ENCODE measurements at places on chromosomes 12 and 14.

DNA sequence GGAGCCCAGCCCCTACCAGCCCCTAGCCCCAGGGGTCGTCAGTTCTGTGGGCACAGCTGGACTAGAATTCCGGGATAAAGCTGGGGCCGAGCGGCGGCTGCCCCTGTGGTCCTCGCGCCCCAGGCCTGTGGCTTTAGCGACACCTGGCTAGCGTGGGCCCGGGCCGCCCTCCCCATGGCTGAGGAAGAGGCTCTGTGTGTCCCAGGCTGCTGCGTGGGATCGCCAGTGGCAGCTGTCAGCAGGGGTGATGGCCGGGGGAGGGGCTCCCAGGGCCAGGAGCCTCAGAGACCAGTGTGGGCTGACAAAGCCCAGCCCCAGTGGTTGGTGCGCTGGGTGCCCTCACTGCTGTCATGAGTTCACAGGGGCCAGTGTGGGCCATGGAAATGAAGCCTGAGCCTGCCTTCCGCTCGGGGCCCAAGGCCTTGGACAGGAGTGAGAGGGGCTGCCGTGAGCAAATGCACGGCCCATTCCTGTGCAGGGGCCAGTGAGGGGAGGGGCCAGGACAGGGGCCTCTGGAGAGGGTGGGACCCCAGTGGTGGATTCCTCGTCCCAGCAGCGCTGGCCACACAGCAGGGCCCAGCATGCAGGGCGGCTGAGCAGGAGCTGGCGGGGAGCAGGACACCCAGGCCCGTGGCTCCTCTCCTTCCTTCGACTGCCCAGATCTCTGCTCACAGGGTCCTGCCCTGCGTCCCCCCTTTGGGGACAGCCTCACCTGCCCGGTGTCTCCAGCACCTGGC is 11.4 kb downstream of the FBRSL1 start:
- no peak for DNase-seq

- DNase-seq = no peak
These were observed 29.9 kb upstream of the FUT8 start for GRCh38 chr14:65382586-65382985.

- no peak for DNase-seq
These were observed 115.0 kb downstream of the IGF1 start for GRCh38 chr12:102365365-102365764.

DNA sequence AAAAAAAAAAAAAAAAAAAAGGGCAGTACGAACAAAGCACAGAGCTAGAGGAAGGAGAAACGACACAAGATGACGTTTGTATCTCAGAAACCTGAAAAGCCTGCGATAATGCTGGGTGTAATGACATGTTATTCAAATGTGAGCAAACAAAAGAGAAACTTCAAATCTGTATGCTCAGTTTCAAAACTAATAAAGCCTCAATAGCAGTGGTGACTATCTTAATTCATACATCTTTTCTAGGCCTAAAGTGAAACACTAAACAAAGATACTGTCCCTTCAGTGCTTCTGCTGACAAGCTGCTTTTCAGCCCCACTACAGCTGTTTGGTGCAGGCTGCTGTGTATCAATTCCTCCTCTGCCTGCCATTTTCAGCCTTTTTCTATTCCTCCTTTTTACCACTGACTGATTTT is 15.8 kb downstream of the ITPR2 start:
- no peak for DNase-seq

- DNase-seq = peak; percentile 64
These were observed 612 bp downstream of the PHC1 start for GRCh38 chr12:8914716-8915526.

DNA sequence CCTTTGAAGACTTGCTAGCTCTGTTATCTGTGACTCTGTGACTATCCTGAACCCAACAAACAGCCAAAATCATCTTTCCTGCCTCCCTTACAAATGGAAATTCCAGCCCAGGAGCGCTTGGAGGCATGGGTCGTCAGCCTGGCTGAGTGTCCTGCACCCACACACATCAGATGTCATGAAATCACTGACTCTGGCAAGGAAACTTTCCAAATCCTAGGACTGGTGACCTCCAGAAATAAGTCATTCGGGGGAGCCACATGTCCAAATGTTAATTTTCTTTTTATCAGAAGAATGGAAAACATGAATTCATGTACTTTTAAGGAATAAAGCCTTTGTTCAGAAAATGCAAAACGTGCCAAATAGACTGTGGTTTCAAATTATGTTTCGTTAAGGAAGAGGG is 96.3 kb upstream of the EVL start:
- no peak for DNase-seq

DNA sequence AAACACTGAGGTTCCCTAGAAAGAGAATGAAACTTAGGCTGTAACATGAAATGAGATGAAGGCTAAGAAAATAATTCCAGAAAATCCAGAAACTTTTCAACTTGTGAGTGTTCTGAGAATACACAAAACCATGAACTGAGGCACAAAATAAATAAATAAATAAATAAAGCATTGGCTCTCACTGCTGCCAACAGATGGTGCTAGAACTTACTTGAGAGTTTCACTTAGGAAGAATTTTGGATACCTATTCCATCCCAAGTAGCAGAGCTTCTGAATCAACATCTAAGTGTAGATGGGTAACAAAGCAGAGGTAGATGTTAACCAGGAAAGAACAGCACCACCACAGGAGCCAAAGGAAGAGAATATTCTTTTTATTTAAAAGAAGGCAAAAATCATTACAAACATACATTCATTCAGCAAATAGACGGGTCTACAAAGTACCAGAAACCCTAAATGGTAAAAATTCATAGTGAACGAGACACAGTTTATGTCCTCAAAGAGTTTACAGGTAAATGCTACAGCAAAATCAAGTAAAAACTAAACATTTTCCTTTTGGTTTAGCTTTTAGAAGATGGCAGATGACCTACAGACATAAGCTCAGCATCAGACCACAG is 16.7 kb downstream of the EPS8 start:
- no peak for DNase-seq

DNA sequence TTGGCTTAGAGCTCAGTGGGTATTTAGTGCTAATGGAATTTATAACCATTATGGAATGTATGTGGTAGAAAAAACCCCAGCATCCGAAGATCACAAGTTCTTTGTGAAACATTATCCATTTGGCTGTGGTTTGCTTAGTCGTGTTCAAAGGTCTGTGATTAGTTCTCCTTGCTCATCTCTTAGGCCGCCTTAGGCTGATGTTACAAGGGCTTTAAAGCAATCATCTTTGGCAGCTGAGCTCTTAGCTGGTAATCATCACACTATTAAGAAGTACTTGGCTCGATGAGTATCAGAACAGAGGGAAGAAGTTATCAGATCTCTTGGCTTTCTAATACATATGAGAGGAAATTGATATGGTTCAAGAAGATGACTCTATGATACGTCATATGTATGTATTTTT is 124.1 kb upstream of the E2F7 start:
- DNase-seq = no peak

GRCh38 chr14:42884100-42884499 is 1277.4 kb downstream of the LRFN5 start:
- no peak for DNase-seq

DNA sequence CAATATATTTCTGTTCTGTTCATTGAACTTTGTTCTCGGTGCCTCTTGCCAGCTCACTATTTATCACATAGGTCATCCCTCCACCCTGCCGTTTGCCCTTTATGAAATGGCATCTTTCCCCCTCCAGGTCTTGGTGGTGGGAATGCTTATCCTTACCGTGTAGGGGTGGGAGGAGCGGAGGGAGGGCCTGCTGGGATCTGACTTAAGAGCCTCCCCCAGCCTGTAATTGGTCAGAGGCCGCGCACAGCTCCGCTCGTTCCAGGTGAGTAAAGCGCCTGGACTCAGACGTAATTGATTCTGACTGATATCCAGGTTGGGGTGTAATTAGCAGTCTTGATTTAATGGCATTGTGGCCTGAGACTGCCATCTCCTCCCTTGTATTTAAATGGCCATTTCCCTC is 185.3 kb downstream of the TSPAN9 start:
- no peak for DNase-seq

GRCh38 chr12:101783150-101783549 is 43.9 kb upstream of the SYCP3 start:
- DNase-seq = no peak

- DNase-seq = no peak
These were observed 34.8 kb downstream of the DIO3 start for GRCh38 chr14:101595887-101596721.

DNA sequence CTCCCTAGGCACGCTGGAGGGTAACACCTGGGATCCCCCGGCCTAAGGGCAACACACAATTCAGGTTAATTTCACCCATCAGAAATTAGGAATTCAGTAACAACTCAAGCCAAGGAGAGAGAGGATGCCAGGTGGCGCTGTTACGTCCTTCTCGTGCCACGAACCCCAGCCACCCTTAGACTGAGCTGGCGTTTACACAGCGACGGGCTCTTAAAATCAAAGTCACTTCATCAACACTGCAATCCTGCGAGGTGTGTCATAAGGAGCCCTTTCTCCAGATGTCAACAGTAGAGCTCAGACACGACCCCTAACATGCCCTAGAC is 110.6 kb upstream of the TMEM132D start:
- DNase-seq = no peak

DNA sequence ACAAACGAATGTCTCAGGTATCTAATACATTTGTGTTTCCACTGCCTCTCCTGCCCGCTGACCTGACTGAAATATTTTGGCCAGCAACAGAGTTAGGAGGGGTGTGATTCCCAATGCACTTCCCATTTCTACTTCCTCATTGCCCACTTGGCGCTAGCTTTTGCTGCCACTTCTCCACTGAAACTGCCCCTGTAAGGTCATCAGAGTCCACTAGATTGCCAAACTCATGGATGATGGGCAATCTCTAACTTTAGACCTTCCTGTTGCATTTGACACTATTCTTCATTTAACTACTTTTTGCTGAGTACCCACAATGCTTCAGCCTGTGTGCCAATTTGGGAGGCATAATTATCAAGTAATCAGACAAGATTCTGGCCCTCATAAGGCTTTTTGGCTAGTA is 40.8 kb downstream of the GPR65 start:
- no peak for DNase-seq

GRCh38 chr12:58104351-58104755 is 163.0 kb downstream of the ATP23 start:
- no peak for DNase-seq

- no peak for DNase-seq
These were observed 40.6 kb downstream of the SCN8A start for GRCh38 chr12:51631591-51631990.

- peak; percentile 34 for DNase-seq
These were observed 175.8 kb downstream of the TTC8 start for GRCh38 chr14:89000007-89000942.

DNA sequence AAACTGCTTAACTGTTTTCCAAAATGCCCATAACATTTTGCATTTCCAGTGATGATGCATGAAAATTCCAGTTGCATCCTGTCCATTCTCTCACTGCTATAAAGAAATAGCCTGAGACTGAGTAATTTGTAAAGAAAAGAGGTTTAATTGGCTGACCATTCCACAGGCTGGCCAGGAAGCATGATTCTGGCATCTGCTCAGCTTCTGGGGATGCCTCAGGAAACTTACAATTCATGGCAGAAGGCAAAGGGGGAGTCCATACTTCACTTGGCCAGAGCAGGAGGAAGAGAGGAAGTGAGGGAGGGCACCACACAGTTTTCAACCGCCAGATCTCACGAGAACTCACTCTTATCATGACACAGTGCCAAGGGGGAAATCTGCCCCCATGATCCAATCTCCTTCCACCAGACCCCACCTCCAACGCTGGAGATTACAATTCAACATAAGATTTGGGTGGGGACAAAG is 18.2 kb upstream of the CLEC2D start:
- DNase-seq = no peak

DNA sequence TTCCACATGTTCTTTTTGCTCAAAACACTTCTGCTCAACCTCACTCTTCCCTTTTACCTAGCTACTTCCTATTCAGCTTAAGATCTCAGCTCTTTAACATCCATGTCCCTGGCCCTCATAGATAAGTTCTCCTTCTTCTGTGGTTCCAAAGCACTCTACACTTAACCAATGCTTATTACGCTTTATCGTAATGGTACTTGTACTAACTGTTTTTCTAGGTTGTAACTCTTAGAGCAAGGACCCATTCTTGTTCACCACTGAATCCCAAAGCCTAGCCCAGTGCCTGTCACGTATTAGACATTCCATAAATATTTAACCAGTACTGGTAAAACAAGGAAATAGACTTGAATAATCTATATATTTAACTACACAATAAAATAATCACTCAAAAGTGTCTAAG is 5.3 kb downstream of the SLC41A2 start:
- DNase-seq = no peak

- no peak for DNase-seq
These were observed 225.6 kb downstream of the GXYLT1 start for GRCh38 chr12:41919048-41919447.

DNA sequence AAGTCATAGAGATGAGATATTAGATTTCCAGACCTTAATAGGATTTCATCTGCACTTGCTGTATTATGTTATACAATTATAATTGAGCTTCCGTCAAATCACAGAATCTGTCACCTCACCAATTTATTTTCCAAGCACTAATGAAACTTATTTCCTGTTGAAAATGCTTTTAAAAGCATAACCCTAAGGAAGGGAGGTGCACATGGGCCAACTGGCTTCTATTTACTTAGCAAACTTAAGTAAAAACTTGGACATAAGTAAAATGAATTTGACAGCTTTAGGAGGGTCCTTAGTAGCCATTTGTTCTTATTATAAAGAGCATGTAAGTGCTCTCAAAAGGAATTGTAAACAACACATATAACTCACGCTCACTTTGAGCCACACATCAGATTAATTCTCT is 462.2 kb upstream of the TMPO start:
- no peak for DNase-seq

DNA sequence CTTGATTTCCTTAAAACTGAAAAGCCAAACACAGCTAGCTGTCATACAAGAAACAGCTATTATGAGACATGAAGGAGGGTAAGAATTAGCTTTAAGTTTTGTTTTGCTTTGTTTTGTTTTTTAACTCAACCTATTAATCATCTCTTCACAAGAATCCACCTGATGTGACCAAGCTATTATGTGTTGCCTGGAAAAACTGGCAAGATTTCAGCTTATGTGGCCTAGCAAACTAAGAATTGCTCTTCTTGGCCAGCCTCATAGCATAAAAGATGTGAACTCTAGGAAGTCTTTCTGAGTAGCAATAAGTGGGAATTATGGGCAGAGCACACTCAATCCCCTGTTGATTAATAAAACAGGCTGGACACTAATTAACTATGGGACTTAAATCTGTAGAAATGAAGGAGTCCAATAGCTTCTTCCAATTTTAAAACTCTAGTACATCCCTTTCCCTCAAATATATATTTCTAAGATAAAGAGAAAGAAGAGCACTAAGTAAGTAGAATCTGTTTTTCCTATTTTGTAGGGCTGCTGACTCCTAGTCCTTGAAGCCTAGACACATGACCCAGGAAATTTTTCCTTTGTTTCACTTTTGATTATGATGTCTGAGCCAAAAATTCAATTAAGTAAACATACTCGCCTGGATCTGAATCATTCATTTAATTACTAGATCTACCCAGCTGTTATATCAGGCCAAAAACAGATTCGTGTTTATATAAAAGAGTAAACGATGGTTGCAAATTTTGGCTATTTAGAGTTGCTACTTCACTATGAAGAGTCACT is 75.7 kb downstream of the GTF2A1 start:
- no peak for DNase-seq

- no peak for DNase-seq
These were observed 3.8 kb upstream of the TAS2R10 start for GRCh38 chr12:10829994-10830393.

- no peak for DNase-seq
These were observed 24.3 kb downstream of the CEP170B start for GRCh38 chr14:104889375-104889757.

GRCh38 chr12:11724888-11725311 is 75.4 kb downstream of the ETV6 start:
- DNase-seq = no peak

Data from 8988T (cell line).